ENCODE measurements at places on chromosomes 16 and 17. TPM values are rescaled to one million over a fixed set of nuclear protein-coding genes. Genes with fewer than 3 reads are reported as not detected.

The TMEM235 gene
- total RNA-seq = not detected

The KRTAP17-1 gene
- not detected for total RNA-seq

The ABAT gene
- 7.2 TPM for total RNA-seq

The WNT9B gene
- total RNA-seq = not detected

The TBC1D26 gene
- total RNA-seq = not detected

The MED9 gene
- 10.2 TPM for total RNA-seq

The CD300A gene
- not detected for total RNA-seq

The PRR29 gene
- total RNA-seq = 3.8 TPM

The TMEM100 gene
- total RNA-seq = 7.6 TPM

The PIMREG gene
- 3.3 TPM for total RNA-seq

The SLC6A2 gene
- not detected for total RNA-seq

The TTLL6 gene
- total RNA-seq = not detected

The MFSD6L gene
- not detected for total RNA-seq

The CES5A gene
- not detected for total RNA-seq

The LCAT gene
- 7.1 TPM for total RNA-seq

The UTP18 gene
- total RNA-seq = 24.6 TPM

The CFAP52 gene
- not detected for total RNA-seq

The C16orf46 gene
- 0.12 TPM for total RNA-seq

The LGALS9B gene
- not detected for total RNA-seq

The TBC1D3E gene
- not detected for total RNA-seq

The ELP5 gene
- 24.4 TPM for total RNA-seq

The NPIPB6 gene
- 0.09 TPM for total RNA-seq

The VASN gene
- total RNA-seq = 214 TPM

The SCARF1 gene
- total RNA-seq = under 0.01 TPM

The SSTR5 gene
- total RNA-seq = not detected

The TPSAB1 gene
- total RNA-seq = not detected

The ABCA8 gene
- 58.8 TPM for total RNA-seq

The KRTAP3-1 gene
- total RNA-seq = not detected

The CACNA1G gene
- total RNA-seq = 0.60 TPM

The ALOX12 gene
- total RNA-seq = not detected

The LMF1 gene
- 17.4 TPM for total RNA-seq
